ENCODE measurements at places on chromosomes 16 and 17.

DNA sequence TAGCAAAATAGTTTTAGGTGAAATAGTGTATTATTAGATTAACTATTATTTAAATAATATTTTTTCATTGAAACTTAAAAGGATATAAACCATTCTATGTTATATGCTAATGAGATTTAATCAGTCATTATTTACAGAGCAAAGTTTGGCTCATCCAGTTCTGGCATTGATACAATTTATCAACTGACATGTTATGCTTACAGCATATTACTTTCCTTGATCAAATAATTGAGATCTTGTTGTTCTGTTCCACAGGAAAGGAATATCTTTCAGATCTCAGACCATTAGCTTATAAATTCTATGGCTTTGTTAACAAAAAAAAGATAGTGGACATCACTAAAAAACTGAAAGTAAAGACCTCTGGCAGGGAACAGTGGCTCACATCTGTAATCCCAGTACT lies 403.0 kb downstream of the ZFHX3 start:
- no peak for DNase-seq

GRCh38 chr17:75114552-75115314 lies 5.0 kb downstream of the ARMC7 start:
- no peak for DNase-seq

- DNase-seq: no peak
Measured at GRCh38 chr17:77724876-77725615, 233.5 kb upstream of the TNRC6C start.

- no peak for DNase-seq
Measured at GRCh38 chr16:85781695-85782370, 17.5 kb downstream of the EMC8 start.

DNA sequence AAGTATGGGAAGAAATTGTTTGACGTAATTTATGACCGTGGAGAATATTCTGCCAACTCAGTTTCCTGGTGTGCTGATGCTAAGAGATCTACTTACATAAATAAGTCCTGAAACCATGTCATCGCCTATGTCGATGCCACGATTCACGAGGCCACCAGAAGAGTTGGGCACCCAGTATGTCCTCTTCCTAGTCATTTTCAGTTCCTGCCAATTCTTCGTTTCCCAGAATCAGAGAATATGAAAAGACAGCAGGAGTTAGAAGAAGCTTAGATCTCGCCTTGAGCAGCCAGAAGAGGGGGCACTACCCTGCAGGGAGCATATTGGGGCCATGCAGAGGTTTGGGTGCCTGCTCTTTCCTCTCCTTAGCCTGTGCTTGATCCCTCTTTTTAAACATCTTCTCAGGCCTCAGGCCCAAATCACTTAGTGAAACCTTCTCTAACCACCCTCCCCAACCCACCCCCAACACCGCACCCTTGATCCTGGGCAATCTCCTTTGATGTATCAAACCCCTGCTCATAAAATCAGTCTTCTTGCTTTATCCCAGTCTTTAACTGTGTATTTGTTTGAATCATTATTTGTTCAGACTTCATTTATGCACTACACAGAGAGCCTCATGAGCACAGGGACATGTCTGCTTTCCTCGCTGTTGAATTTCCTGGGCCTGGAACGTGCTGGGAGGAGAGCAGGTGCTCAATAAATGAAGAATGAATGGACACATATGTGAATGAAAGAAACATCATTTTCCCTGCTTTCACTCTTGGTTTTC lies 12.2 kb upstream of the LONP2 start:
- DNase-seq: no peak

DNA sequence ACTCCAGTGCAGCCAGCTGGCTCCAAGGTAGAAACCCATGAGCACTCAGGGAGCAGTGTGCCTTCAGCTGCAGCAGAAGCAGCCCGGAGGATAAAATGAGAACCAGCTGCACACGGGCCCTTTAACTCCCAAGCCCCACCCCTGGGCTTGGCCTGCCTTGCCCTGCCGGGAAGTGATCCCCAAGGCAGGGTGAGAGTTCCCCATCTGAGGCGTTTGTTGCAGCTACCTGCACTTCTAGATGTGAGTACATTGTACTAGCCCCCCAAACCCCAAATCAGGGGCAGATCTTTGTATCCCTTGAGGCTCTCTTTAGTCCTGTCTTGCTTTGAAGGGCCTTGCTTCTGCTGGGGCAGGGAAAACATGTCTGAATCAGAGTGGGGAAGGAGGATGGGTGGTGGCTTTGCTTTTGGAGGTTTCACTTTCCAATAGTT lies at the start of gene MVP:
Gene MVP, plus strand, starts transcription at position 192 of the 431 bp plus-strand sequence. CDS start 10,088 bp downstream, outside the sequence.
- DNase-seq: no peak

GRCh38 chr17:78241277-78242023 lies 10.0 kb downstream of the TMEM235 start:
- no peak for DNase-seq

GRCh38 chr16:70572050-70572925 lies 48.7 kb downstream of the SF3B3 start:
- no peak for DNase-seq

DNA sequence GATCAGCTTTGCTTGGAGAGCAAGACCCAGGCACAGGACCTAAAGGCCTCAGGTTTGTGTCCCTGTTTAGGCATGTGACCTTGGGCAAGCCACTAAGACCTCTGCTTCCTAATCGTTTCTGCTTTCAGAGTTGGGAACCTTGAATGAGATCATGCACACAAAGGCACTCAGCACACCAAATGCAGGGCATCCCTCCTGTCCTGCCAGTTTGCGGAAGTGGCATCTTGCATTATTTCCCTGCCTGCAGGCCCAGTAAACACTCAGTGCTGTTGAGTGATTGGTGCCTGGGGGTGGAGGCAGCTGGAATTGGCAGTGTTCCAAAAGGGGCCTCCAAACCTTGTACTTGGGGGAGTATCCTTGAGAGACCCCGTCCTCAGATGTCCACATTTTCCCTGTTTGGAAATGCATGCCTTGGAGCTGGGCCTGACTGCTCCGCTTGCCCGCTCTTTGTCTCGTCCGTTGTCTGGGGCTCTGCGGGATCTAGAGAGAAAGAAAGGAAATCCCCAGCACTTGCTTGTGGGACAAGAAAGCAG lies 28.7 kb downstream of the MRM1 start:
- no peak for DNase-seq

DNA sequence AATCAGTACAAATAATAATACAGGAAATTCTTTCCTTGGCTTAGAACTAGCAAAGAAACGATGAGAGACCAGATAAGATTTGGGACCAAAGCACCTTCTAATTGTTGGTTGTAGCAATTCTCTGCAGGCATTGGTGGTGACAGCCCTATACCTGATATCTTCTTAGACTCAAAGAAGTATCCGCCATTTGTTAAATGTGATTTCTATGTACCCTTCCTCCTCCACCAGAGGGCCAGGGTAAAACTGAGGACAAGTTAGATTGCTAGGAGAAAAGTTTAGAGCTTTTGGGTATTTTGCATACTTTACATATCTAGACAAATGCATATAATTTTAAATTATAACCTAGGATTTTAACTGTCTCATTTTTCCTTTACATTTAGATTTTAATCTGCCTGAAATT lies 304.3 kb downstream of the HS3ST4 start:
- DNase-seq: no peak

- DNase-seq: no peak
Measured at GRCh38 chr17:61464130-61464842, 12.1 kb downstream of the TBX4 start.

- no peak for DNase-seq
Measured at GRCh38 chr17:3693829-3694231, 2.1 kb downstream of the P2RX5 start.

- DNase-seq: no peak
Measured at GRCh38 chr17:74239172-74239571, 25.8 kb downstream of the TTYH2 start.

DNA sequence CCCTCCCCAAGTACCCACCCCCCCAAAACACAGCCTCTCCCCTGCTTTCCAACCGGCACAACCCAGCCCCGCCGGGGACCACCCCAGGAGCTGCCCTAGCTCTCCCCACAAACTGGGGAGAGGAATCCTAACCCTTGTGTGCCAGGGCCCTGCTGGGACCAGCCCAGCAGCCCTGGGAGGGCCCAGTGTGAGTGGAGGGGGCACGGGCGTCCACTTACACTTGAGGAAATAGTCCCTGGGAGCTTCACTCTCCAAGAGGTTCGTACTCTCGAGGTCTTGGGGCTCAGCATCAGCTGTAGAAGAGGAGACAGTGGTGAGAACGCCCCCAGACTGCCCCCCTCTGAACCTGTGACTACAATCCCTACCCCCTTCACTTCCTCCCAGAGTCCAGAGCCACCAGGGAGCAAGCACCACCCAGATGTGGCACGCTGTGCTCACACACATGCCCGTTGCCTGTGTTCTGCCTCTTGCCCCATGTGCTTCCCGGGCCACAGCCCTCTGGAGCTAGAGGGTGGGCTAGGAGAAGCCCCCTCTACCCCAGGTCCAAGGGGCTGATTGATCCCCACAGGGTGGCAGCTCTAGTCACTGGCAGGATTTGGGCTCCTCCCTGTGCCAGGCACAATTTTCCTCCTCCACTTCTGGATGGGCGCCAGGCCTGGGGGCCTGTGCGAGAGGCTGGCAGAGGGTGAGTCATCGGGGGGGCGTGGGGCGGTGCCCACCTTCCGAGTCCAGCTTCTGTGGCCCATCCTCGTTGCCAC lies 3.0 kb downstream of the TRIM47 start:
- no peak for DNase-seq

DNA sequence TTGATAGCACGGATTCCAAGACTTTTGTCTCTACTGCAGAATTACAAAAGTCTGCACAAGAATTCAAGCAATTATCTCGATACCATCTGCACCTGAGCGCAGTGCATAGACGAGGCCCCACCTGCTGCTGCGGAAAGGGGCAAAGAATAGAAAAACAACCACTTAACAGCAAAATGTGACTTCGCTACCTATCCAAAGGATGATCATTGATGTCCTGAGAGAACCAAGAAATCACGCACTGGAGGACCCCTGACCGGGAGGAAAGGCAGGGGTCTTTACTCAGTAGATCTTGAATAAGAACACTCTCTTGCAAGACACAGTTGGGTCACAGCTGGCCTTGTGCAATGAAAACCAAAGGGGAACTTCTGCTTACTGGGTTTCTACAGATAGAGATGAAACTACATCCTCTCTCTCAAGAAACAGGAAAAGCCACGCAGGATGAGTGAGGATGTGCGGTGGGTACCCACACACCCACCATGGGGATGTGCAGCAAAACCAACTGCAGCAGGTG lies 147.4 kb upstream of the RPH3AL start:
- no peak for DNase-seq

All from esophagus squamous epithelium (tissue), 5 donors.